Activated T-cell treated with anti-CD3 and anti-CD28 coated beads, Interleukin-2, amount 50 U/mL, for 1 hour (primary cell): ENCODE measurements at places on chromosomes 5 and 9.

DNA sequence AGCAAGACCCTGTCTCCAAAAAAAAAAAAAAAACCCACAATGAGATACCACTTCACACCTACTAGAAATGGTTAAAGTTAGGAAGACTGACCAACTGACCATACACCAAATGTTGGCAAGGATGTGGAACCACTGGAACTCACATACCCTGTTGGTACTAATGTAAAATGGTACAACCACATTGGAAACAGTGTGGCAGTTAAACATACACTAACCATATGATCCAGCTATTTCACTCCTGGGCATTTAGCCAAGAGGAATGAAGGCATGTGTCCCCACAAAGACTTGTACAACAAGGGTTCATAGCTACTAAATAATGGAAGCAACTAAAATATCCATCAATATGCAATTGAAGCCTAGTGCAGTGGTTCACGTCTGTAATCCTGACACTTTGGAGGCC lies 21.3 kb downstream of the NAIF1 start:
- DNase-seq = no peak

- DNase-seq = no peak
Measured at GRCh38 chr9:99130069-99130468, 25.2 kb downstream of the TGFBR1 start.

- DNase-seq = no peak
Measured at GRCh38 chr5:43620944-43621505, 18.0 kb downstream of the NNT start.

- no peak for DNase-seq
Measured at GRCh38 chr9:20358207-20358606, 264.1 kb downstream of the MLLT3 start.

DNA sequence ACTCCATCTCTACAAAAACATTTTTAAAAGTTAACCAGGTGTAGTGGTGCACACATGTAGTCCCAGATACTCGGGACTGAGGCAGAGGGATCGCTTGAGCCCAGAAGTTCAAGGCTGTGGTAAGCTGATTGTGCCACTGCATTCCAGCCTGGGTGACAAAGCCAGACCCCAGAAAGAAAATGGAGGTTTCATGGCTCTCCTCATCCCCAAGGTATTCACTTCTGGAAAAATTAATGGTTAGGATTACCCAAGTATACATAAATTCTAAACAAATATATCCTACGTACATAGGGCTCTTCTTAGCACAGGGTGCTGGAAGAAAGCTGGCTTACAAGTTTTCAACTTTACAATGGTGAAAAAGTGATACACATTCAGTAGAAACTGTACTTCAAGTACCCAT lies 18.6 kb upstream of the RECK start:
- DNase-seq = no peak

DNA sequence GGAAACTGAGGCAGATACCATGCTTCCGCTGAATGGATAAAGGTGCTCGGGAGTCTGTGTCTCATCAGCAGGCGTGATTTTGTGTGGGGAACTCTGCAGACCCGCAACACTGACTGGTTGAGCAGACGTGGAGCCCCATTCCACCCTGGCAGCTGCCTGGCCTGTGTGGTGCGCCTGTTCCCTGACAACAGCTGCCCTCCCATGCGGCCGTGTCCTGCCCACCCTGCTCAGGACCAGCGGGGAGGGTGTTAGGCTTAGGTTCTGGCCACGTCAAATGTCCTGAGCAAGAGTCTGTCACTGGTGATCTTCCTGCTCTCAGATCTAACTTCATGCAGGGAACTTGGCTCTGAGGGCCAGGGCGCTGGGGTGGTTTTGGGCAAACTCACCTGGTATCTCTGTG lies 417.7 kb upstream of the IRX4 start:
- no peak for DNase-seq

DNA sequence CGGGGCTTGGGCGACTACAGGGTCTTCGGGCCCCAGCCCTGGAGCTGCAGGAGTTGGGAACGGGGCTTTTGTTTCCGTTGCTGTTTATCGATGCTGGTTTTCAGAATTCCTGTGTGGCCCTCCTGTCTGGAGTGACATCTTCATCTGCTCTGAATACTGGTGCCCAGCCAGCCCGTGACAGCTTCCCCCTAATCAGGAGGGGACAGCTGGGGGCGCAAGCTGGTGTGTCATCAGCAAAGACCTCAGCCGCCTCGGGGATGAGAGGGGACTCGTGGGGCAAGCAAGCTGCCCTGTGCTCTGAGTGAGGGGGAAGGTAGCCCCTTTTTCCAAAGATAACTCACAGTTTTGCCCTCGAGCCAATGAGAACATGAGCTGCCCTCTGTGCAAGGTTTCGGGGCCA lies 110.7 kb downstream of the RXRA start:
- DNase-seq = no peak

- no peak for DNase-seq
Measured at GRCh38 chr5:21145376-21145775, 1157.4 kb upstream of the CDH18 start.

DNA sequence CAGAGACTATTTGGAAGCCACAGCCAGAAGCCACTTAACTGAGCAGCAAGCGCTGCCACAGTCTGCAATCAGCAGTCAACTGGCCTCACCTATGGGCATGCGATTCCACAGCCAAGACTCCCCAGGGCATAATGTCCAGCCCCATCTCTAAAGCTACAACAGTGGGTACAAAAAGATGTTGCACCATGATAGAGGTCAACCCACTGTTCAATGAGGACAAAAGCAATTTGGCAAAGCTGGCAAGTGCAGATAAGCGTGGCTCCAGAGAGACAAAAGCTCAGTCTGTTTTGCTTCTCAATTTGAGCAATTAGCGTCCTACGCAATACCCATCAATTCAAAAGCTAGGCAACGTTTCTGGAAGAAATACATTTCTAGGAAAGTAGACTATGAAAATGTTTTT lies 3.2 kb downstream of the TAS2R1 start:
- no peak for DNase-seq

DNA sequence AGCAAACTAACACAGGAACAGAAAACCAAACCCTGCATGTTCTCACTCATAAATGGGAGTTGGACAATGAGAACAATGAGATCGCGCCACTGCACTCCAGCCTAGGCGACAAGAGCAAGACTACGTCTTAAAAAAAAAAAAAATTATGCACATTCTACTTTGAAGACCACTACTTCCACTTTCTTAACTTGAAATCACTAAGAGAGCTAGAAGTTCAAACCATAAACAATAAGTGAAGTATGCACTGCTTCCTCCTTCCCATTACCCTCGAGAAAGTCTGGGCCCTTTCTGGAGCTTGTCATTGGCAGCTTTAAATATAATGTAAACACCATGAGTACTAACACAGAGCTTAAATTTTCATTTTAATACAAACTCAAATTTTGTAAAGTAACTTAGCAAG lies 94.9 kb downstream of the TLE1 start:
- DNase-seq = no peak

- no peak for DNase-seq
Measured at GRCh38 chr5:148949841-148950470, 112.9 kb downstream of the SH3TC2 start.

DNA sequence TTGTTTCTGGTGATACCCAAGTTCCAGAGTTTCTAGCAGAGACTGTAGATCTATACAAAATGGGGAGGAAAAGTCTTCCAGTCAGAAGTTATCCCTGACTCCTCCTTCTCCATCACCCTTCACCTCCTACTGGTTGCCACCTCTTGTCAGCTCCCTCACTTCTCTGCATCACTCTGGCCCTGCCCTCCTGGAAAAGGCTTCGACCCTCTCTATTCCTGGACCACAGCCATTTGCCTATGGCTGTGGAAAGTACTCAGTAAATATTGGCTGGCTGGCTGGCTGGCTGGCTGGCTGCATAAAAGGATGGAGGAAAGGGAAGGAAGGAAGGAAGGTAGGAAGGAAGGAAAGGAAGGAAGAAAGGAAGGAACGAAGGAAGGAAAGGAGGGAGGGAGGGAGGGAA lies 32.7 kb upstream of the ABCA1 start:
- DNase-seq = no peak

DNA sequence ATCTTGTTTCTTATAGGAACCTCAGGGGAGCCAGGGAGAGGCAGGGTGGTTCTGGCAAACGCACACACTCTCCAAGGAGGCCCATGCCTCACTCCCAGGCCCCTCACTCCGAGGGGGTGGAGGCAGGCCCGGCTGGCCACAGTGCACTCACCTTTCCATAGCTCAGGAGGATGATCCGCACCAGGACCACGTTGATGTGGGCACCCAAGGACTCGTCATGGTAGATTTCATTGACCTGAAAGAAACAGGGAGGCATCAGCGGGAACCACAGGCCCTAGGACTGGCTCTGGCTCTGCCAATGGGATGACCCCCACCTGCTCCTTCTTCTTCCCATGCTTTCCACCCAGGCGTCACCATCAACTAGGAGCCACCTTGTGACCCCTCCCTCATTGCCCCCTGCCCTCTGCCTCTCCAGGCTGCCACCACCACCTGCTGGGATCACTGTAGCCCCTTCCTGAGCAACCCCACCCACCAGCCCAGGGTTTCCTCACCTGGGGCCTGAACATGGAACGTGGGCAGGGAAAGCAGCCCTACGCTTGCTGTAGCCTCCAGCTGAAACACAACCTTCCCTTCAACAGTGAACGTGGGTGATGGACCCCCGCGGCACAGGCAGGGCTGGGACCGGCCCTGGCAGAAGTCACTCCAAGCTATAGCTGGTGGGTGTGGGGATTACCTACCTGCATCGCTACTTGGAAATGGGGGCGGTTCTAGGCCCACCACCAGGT lies 120.9 kb downstream of the ZNF354C start:
- no peak for DNase-seq

- no peak for DNase-seq
Measured at GRCh38 chr9:88971131-88971960, 19.9 kb upstream of the S1PR3 start.

GRCh38 chr9:81035171-81035570 lies 654.2 kb downstream of the TLE1 start:
- no peak for DNase-seq

DNA sequence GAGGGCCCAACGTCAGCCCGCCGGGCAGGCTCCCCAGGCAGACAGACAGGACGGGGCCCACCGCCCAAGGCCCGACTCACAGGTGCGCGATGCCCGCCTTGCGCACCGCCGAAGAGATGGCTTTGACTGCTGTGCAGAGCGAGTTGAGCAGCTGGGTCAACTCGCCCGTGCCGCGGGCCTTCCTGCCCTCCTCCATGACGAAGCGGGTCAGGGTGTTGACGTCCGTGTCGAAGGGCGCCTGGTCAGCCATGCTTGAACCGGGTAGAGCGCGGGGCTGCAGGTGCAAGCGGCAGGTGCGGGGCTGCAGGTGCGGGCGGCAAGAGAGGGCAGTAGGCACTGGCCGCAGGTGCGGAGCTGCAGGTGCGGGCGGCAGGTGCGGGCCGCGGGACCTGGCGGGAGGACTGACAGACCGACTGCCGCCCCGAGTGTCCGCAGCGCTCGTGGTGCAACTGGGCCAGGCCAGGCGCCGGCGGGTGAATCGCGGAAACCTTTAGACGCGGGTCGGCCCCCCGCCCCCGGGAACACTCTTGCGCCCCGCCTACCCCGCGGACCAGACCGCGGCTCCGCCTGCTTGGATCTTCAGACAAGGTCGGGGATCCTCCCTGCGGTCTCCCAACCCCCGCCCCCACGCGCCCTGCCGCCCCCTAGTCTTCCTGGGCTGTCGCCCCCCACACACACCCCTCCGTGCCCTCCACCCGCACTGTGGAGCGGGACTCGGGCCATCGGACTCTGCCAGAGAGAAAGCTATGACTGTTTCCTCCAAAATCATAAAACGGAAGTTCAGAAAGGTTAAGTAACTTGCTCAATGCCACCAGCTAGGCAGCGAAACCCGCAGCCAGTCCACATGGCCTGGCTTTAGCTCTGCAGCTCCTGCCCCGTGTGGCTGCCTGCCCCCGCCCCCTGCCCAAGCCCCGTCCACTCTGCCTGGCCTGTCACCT lies at the start of gene FBP1:
FBP1 (minus strand) TSS at position 458 of the 938 bp plus-strand sequence; CDS start at position 250, 208 bp downstream.
- peak; percentile 53 for DNase-seq

- DNase-seq = no peak
Measured at GRCh38 chr5:116942622-116943021, 368.0 kb upstream of the SEMA6A start.

- DNase-seq = no peak
Measured at GRCh38 chr5:54764102-54765090, 221.0 kb downstream of the ESM1 start.

DNA sequence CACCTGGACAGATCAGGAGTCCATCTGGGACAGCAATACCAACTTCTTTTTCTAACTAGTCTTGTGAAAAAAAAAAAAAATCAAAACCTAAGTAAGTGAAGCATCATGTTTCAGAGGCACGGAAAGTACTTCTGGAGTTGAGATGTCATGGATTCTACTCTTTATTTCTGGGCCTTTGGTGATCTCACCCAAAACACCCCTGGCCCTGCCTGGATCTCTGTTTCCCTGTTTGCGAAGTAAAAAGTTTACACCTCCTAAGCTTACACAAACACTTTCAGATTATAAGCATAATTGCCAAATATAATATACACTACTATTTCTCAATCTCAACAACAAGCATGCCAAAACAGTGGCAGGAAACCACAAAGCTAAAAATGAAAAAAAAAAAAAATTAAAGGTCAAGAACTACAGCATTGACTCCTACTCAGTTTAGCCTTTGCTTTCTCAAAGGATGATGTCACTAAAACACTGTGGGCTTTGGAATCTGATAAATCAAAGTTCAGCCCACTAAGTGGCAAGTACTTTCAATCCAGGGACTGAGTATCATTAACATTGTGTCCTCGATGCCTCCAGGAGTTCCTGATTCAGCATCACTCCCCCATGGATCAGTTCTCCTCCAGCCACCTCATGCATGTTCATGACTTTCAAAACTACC lies 291.9 kb downstream of the NFIB start:
- no peak for DNase-seq

GRCh38 chr9:133958756-133959155 lies 33.4 kb downstream of the VAV2 start:
- DNase-seq = no peak
